Activated CD4-positive, alpha-beta T cell treated with anti-CD3 and anti-CD28 coated beads, Interleukin-2, amount 50 U/mL, for 24 hours (primary cell): ENCODE measurements at places on chromosomes 5 and 9.
A peak's percentile ranks its signal among the peaks of the same experiment; 100 is the strongest.

- no peak for DNase-seq
Measured at GRCh38 chr5:158998793-158999325, 100.9 kb downstream of the EBF1 start.

- DNase-seq = no peak
Measured at GRCh38 chr5:121872856-121873255, 21.2 kb downstream of the FTMT start.

- DNase-seq = no peak
Measured at GRCh38 chr9:127450243-127450760, 904 bp downstream of the RPL12 start.

DNA sequence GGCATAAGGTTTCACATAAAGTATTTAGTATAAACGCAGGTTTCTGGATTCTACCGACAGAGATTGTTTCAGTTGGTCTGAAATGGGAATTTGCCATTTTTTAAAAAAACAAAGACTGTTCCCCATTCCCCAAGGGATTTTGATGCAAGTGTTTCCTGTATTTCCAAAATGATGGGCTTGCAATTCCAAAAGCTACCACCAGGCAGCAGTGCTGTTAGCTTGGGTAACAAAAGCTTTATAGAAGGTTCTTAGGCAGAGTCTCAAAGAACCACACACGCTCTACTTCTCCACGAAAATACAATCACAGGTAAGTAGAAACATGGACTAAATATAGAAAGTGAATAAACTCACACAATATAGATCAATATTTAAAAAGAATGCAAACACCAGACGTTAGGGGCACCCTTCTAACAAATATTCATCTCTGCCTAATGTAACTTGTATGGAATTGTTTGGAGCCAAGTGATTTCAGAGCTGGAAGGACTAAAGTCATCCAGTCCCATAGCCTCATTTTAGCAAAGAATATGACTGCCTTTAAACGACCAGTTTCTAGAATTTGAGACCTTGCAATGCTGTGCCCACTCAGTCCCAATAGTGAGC is 154.3 kb downstream of the SPOCK1 start:
- no peak for DNase-seq

- DNase-seq = no peak
Measured at GRCh38 chr9:136614372-136614922, 48.3 kb upstream of the EGFL7 start.

DNA sequence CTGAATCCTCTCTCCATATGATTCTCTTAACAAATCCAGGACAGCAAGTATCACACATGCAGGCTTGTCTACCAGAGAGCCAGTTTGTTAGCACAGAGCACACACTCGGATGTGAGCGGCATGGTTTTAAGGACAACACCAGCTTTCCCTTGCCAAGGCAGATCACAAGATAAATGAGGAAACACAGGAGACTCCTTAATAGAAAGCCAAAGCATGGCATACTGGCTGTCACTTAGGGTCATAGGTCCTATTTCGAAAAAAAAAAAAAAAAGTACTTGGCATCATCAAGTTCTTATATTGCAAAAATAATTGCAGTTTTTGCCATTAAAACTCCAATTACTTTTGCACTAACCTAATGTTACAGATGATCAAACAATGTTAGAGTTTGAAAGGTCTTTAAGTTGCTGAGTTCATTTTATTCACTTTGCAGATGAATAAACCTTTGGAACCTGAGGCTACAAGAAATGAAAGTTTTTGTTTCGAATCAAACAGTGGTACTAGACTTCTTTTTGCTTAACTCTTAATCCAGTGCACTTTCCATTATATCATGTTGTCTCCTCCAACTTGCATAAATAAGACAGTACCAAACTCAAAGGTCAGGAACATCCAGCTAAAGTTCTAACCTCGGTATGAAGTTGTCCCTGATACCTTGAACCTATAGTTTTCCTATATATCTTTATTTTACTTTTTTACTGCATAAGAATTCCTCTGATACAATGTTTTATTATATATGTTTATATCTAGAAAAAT is 138.5 kb downstream of the MPDZ start:
- DNase-seq = no peak

- no peak for DNase-seq
Measured at GRCh38 chr9:33850267-33850629, 33.3 kb downstream of the UBE2R2 start.

- DNase-seq = peak; percentile 66
Measured at GRCh38 chr9:19184144-19184917, 46.2 kb upstream of the DENND4C start.

- no peak for DNase-seq
Measured at GRCh38 chr9:137074657-137075274, 2.6 kb upstream of the UAP1L1 start.

DNA sequence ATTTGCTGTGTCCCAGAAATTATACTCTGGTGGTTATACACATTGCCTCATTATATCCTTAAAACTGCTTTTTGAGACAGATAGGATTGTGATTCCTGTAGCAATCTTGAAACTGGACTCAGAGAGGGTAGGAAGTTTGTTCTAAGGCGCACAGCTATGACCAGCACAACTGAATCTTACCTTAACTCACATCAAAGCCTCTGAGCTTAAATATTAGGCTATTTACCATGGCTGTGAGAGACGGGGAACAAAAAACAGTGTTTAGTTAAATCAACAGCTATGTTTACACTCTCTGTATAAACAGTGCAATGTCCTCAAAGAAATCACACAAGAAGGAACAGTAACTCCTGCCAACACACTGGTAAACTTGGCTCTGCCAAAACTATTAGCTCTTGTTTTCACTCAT is 50.9 kb upstream of the TUT7 start:
- no peak for DNase-seq

GRCh38 chr9:3441197-3441816 is 84.5 kb downstream of the RFX3 start:
- peak; percentile 4 for DNase-seq

GRCh38 chr5:138233280-138233679 is 20.2 kb upstream of the CDC23 start:
- no peak for DNase-seq

DNA sequence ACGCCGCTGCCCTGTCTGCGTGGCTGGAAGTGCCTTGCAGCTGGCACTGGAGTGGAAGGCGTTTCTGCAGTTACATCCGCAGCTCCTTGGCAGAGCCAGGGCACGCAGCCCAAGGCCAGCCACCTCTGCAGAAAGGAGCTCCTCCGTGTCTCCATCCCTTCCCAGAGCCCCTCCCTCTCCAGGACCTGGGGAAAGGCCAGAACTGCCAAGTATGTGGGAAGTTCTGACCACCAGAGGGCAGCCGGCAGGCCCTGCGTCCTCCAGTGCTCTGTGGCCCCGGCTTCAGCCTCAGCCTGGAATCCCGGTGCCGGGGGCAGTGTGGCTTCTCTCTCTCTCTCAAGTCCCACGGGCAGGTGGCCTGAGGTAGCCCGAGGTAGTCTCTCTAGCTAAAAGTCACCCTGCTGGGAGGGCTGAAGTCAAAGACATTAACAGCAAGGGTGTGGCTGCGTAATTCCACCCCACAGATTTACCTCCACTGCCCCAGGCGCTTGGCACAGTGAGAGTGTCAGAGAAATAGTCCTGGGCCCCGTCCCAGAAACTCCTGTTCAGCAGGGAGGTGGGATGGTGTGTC is 101.7 kb upstream of the FCN2 start:
- no peak for DNase-seq

GRCh38 chr5:115607935-115608334 is 5.7 kb upstream of the TICAM2 start:
- DNase-seq = no peak

GRCh38 chr9:36623280-36623679 is 50.6 kb downstream of the MELK start:
- DNase-seq = no peak

DNA sequence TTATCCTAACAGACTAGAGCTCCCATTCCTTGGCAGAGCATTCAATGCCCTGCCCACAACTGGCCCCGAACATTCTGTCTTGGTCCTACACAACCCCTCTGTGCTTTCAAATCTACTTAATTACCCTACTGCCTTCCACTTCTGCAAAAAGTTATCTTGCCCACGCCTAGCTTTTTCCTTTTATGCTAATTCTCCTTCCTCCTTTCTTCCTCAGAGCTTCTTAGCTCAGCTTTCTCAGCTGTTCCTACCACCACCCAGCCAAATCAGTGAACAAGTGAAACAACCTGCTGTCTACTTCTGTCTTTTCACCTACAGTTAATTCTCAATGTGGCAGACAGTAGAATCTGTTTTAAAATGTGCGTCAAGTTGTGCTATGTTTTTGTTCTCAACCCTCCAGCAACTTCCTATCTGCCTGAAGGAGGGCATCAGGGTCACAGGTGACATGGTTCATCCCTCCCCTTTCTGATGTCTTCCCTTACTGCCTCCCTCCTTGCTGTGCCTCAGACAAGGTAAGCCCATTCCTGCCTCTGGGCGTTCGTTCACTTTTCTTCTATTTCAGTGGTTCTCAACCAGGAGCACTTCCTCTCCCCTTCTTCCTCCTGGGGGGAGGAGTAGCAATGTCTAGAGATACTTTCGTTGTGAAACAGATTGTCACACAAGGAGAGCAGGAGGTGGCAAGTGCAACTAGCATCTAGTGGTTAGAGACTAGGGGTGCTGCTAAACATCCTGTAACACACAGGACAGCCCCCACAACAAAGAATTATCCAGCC is 1.3 kb upstream of the REEP5 start:
- DNase-seq = no peak

GRCh38 chr9:108217431-108218349 is 638.1 kb downstream of the ACTL7B start:
- no peak for DNase-seq

GRCh38 chr9:131096269-131097125 is at the start of gene AIF1L:
Gene AIF1L, plus strand, starts transcription at chr9:131096531. Its CDS starts 99 bp downstream, at chr9:131096630.
- DNase-seq = no peak

- DNase-seq = no peak
Measured at GRCh38 chr9:15697446-15697851, 144.6 kb downstream of the CCDC171 start.

DNA sequence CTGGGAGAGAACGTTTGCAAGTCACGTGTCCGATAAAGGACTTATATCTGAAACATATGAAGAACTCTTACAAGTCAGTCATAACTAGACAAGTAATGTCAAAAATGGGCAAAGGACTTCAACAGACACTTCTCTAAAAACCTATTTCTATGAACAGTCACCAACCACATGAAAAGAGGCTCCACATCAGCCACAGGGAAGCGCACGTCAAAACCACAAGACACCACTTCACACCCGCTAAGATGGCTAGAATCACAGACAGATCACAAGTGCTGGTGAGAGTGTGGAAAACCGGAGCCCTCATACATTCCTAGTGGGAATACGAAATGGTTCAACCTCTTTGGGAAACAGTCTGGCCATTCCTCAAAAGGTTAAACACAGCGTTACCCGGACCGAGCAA is 11.5 kb upstream of the CARD9 start:
- no peak for DNase-seq

GRCh38 chr5:176822793-176823481 is 12.6 kb downstream of the UNC5A start:
- DNase-seq = no peak

GRCh38 chr5:19401032-19401431 is 587.0 kb downstream of the CDH18 start:
- no peak for DNase-seq

GRCh38 chr9:134770972-134771971 is 109.3 kb upstream of the FCN2 start:
- no peak for DNase-seq

DNA sequence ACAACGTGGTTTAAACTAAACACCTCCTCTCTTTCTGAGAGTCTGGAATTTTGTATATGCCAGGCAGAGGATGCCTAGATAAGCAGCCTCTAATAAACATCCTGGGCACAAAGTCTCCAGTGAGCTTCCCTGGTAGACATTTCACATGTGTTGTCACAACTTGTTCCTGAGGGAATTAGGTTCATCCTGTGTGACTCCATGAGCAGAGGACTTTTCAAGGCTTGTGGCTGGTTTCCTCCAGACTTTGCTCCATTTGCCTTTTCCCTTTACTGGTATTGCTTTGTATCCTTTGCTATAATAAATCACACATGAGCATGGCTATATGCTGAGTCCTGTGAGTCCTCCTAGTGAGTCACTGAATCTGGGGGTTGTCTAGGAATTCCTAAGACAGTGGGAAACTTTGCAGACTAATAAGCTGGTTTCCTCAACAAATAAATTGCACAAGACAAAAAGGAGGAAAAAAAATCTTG is 77.4 kb downstream of the NR2F1-AS1 start:
- DNase-seq = no peak

- DNase-seq = no peak
Measured at GRCh38 chr9:75064307-75065025, 23.5 kb downstream of the NMRK1 start.
